Skeletal muscle cell (primary cell): ENCODE measurements at places on chromosomes 3 and 15.
A peak's percentile ranks its signal among the peaks of the same experiment; 100 is the strongest.

- peak; percentile 88 for DNase-seq
Observed at GRCh38 chr3:61650276-61650675, 88.9 kb downstream of the PTPRG start.

DNA sequence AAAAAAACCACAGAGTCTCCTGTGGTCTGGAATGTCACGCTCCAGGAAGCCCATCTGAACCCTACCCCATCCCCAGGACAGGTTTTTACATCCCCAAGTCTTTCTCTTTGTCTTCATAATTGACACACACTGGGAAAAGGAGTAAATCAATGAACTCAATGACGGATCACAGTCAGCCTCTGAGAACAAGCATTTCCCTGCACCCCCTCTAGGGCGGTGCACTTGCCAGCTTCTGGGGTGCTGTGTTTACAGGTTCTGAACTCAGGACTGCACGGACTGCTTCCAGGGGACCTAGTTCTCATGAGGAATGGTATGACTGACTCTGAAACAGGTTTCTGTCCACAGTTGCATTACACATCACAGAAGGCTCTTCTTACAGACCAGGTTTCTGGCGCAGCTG, 81.1 kb downstream of the NUP210 start:
- no peak for DNase-seq

GRCh38 chr3:144754076-144754783, 782.6 kb downstream of the DIPK2A start:
- DNase-seq, result no peak

DNA sequence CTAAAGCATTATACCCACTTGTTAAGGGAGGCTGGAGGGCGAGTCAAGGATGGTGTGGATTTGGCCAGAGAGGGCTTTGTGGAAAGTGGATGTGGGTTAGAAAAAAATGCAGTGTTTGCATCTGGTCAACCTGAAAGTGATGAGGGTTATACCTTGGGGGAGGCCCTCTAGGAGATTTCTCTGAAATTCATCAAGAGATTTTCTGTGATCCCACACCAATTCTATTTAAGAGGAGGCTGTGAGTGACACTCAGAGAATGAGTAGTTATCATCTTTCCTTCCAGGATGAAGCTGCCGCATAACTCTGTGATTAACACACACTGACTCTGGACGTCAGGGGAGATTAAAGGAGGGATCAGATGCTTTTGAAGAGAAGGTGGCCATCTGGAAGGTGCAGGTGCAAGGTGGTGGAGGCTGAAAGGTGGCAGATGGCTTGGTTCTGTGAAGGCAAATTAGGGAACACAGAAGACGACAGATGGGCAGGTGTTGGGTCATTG, 54.8 kb downstream of the ANAPC13 start:
- DNase-seq, result no peak

DNA sequence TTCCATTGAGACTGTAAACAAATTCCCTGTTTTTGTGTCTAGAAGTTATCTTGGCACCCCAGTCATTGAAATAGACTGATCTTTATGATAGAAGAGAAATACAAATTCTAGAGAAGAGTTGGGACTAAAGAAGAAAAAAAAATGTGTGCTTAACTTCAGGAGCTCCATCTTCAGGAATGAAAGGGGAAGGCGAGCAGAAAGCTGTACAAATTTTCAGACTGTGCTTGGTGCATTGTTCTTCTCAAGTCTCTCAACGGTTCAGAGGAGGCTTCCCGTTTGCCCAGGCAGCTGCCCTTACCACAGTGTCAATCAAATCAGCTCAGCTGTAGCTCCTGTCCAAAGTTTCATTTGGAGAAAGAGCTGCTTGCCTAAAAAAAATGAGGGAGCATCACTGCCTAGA, 41.7 kb downstream of the OXSM start:
- DNase-seq, result no peak
